Stimulated activated CD8-positive, alpha-beta memory T cell treated with anti-CD3 and anti-CD28 coated beads, Interleukin-7, amount 100 ng/mL, for 1 hour (primary cell): ENCODE measurements at places on chromosomes 3 and 15.

GRCh38 chr3:31514570-31514969, 18.2 kb upstream of the STT3B start:
- DNase-seq, result no peak

DNA sequence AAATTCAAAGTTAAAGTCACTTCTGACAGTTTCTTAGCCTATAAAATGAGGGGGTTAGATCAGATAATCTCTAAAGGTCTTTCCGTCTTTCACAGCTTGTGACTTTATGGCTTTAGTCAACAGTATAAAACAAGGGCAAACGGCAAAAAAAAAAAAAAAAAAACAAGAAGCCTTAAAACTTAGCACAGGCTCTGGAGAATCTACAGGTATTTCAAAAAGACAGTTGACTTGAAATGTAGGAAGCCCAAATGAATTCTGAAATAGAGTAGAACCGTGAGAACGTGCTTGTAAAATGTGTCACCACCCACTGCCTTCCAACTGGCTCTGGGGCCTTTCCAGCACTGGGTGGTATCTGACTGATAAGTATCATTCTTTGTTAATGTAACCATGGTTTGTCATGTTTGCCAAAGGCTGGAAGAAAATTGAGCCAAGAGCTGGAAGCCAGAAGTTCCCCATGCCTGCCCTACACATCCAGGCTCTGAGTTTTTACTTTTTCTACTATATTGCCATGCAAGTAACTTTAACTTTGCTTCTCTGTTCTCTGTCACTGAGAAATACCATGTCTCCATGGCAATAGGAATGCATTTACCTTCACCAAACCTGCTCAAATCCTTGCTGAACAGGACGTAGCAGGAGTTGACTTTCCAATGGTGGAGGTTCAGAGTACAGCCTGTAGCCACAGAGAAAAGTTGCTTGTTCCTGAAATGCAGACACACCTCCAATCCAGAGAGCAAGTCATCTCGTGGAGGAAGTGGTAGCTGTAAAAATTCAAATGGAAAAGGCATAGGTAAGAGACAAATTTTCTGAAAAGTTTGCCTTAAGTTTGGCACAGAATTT, 35.8 kb upstream of the THSD4 start:
- no peak for DNase-seq

DNA sequence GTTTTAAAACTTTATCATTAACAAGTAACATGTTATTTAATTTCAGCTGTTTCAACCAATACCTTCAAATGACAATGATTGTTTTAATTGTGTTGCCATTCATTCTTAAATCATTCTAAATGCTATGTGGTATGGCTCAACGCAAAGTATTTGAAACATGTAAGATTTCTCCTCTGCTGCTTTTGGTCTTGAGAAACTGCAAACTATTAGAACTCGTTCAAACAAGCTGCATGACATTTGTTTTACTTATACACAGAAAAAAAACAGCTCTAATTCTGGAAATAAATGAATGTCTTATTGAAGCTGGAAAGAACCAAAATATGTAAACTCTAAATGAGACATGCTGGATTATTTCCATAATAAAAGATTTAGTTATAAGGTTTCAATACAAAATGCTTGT, 29.3 kb downstream of the FBN1 start:
- no peak for DNase-seq

- peak; percentile 13 for DNase-seq
Measured at GRCh38 chr15:70584838-70585706, 178.3 kb downstream of the UACA start.

DNA sequence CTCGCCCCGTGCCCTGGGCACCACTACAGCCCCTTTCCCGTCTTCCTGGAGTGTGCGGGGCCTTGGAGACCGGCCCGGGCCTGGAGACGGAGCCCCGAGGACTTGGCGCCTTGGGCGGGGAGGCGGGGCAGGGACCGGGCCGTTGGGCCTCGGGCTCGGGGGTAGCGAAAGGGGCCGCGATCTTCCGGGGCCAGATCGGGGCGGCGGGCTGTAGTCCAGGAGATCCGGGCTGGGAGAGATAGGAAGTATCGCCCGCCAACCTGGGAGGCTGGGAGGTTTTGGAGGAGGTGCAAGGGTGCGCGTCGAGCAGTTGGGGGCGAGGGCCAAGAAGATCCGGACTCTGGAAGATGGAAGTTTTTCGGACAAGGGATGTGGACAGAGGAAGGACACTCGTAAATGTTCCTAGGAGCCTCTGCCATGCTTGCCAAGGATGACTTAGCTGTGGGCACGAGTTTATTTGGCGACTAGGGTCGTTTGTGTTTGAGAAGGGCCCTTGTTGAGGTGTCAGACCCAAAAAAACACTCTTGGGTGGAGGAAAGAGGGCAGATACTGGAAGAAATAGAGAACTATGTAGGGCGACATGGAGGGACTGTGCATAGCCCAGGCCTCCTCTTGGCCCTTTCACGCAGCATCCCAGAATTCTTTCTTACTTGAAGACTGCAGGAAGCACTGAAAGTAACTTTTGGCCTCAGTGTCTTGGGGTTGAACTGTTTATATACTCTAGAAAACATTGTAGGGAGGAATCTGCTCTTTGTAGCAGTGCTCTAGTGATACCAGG, 712 bp downstream of the RTF1 start:
- no peak for DNase-seq

DNA sequence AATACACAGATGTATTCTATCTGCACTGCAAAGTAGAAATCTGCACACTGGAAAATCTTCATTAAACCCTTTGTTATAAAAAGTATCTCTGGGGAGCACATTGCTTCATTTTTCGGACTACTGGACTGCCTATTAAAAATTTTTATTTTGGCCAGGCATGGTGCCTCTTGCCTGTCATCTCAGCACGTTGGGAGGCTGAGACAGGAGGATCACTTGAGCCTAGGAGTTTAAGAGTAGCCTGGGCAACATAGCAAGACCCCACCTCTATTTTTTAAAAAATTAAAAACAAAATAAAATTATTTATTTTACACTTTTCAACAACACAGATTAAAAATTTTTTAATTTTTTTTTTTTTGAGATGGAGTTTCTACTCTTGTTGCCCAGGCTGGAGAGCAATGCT, 6.0 kb downstream of the SERP1 start:
- DNase-seq, result no peak

- DNase-seq, result no peak
Measured at GRCh38 chr3:194928831-194929577, 243.3 kb downstream of the FAM43A start.

DNA sequence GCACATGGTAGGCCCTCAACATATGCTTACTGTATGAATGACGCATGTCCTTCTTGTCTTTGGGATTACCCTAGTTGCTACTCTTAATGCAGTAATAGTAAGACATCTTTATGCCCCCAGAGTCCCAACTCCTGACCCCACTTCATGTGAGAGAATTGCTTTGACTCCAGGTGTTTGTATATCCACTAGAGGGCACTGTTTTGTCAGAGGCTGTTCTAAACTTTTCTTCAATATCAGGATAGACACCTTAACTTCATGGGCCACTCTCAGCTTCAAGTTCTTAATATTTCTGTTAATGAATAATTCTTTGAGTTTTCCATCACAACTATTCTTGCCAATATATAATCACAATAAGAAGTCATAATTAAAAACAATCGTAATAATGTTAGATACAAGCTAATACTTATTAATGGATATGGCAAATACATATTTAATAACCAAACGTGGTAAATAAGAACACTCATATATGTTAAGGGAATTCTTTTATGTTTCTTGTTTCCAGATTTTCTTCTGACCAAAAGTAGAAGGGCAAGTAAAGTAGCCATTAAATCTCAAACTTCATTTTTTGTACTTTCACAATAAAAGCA, 337.2 kb upstream of the DNAJC19 start:
- DNase-seq, result no peak

DNA sequence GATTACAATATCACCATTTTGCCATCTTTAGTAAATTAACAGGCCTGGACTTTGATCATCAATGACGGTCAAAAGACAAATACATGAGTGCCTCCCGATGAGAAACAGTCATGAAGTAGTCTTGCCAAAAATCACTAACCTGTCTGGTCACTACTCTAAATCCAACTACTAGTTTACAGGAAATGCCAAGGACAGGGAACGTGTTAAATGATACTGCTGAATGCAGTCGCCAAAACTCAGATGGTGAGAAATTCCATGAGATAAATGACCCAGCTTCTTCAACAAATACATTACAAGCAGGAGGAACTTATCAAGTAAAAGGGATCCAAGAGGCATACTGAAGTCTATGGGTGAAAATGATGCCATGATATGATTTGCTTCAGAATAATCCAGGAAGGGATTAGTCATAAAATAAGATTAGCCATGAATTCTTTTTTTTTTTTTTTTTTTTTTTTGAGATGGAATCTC, 35.8 kb upstream of the ATP13A3 start:
- no peak for DNase-seq

GRCh38 chr3:111732252-111732879, 126.7 kb upstream of the PHLDB2 start:
- DNase-seq, result no peak

GRCh38 chr3:169146866-169147237, 516.7 kb downstream of the MECOM start:
- no peak for DNase-seq

- no peak for DNase-seq
Measured at GRCh38 chr15:99135194-99135593, 30.3 kb downstream of the SYNM start.

DNA sequence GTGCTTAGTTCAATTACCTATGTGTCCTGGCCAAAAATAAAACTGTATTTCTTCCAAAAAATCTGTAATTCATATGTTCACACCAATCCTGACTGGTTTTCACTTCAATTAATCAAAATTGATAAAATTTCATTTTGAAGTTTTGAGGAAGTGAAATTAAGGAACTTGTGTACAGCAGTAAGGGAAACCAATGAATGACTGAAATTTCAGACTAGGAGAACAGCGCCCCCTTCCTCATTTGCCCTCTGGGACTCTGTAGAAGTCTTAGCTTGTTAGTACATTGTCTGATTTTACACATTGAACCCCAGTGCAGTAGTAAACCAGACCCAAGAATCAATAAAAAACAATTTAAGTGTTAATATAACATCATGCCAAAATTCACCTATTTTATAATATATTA, 495.3 kb upstream of the AGTR1 start:
- DNase-seq, result no peak

DNA sequence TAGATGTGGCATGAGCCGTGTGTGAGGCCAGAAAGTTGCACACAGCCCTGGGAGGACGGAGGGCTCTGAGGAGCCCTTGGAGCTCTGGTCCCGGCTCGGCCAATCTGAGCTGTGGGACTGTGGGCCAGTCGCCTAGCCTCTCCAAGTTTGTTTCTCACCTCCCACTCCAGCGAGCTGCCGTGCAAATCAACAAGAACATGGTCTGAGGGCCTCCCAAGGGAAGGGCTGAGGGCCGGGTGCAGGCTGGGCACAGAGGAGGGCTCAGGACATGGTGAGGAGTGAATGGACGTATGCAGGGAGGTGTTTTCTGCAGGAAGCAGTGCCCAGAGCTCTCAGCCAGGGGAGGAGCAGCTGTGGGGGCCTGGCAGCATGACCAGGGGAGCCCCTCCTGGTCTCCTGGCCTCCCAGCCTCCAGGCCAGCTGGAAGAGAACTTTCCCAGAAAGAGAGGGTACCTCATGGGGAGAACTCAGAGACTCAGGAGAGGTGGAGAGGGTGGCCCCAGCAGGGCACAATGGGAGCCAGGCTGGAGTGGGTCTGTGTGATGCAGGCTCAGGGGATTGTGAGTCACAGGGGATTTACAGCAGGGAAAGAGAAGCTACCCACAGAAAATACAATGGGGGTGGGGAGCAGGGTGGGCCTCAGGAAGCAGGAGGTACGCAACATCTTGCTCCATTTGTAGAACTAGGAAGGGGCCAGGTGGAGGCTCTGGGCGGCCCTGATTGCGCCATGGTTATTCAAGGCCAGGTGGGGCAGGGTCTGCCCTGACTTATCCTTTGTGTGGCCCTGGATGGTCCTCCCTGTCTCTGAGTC, 24.8 kb downstream of the PSTPIP1 start:
- no peak for DNase-seq

GRCh38 chr3:133469140-133469731, 69.4 kb downstream of the BFSP2 start:
- no peak for DNase-seq

DNA sequence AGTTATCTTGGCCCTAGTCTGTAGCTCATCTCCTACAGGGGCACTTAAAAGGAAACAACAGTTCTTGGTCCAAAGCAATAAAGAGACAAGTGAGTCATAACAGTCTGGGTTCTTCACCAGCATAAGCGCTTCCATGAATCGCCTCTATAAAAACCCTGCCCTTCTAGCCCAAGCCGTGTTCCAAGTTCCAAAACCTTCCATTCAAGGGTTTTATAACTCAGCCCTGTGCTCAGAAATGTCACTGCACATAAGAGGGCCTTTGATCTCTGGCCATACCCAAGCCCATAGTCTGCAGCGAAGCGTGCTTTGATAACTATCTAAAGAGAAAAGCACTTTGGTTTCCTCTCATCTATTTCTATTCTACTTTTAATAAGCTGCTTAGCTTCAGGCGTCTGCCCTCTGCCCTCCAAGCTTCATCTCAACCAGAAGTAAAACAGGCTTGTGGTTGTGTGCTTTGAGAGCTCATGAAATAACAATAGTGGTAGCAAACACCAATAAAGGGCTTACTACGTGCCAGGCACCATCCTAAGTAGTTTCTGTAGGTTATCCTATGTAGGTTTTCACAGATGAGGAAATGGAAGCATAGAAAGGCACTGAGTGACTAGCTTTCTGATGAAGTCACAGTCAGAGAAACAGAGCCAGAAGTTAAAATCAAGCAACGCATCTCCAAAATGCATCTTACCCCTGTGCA, 64.0 kb upstream of the AKAP13 start:
- DNase-seq, result no peak

- no peak for DNase-seq
Measured at GRCh38 chr3:27729325-27729724, 7.2 kb upstream of the EOMES start.

DNA sequence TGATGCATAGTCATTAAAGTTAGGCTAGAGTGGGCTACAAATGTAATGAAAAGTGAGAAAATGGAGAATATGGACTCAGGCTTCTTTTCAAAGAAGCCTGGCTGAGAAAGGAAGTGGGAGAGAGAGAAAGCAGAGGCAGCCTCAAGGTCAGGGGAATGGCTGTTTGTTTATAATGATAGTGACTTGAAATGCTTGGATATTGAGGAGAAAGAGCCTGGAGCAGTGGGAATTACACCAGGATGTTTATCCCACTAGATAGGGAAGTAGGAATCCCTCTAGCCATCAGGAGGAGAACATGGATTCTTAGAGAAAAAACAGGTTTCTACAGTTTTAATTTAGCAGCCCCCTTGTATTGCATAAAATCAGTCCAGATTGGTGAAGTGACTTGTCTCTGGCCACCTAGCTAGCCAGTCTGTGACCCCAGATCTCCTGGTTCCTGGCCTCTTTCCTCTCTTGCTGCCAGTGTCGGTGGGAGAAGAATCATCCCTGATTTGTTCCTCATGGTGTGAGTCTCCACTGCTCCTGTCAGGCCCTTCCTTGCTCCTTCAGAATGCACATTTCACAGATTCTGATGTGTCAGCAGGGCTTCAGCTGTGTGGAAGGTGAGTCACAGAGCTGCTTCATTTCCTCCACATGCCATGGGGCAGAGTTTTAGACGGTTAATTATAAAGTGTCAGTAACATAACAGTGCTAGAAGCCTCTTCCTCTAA, 32.9 kb downstream of the SEMA6D start:
- DNase-seq, result no peak
